ENCODE measurements at places on chromosomes 12 and 14.
A peak's percentile ranks its signal among the peaks of the same experiment; 100 is the strongest.

DNA sequence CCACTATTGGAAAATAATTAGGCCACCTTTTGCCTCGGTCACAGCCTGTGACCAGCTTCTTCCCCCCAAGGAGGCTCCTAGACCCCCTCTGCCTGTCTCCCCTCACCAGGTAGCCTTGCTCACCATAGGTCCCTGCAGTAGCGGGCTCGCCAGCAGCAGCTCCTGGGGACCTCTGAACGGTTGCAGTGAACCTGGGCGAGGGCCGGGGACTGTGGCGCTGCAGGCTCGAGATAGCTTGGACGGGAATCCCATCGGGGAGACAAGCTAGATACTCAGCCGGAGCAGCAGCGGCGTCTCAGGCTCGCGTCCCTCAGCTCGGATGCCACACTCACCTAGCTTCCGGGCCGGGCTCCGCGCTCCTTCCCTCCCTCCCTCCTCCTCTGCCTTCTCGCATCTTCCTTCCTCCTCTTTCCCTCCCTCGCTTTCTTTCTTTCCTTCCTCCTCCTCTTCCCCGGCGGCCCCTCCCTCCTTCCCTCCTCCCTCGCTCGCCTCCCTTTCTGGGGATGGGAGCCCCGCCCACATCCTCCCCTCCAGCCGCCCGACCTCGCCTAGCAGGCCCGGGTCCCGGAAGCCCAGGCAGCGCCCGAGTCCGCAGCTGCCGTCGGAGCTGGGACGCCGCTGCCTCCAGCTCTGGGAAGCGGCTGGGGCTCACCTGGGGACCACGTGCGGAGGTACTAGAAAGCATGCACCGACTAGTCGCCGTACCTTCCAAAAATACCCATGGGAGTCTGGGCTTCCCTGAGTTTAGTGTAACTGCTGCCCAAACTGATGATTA is at the start of gene BMP4:
Gene BMP4 (minus strand): TSS at position 399 of the 775 bp plus-strand sequence. CDS start 4,603 bp downstream, outside the sequence.
- peak; percentile 64 for DNase-seq

GRCh38 chr12:19263672-19264071 is 134.1 kb downstream of the PLEKHA5 start:
- DNase-seq = no peak

DNA sequence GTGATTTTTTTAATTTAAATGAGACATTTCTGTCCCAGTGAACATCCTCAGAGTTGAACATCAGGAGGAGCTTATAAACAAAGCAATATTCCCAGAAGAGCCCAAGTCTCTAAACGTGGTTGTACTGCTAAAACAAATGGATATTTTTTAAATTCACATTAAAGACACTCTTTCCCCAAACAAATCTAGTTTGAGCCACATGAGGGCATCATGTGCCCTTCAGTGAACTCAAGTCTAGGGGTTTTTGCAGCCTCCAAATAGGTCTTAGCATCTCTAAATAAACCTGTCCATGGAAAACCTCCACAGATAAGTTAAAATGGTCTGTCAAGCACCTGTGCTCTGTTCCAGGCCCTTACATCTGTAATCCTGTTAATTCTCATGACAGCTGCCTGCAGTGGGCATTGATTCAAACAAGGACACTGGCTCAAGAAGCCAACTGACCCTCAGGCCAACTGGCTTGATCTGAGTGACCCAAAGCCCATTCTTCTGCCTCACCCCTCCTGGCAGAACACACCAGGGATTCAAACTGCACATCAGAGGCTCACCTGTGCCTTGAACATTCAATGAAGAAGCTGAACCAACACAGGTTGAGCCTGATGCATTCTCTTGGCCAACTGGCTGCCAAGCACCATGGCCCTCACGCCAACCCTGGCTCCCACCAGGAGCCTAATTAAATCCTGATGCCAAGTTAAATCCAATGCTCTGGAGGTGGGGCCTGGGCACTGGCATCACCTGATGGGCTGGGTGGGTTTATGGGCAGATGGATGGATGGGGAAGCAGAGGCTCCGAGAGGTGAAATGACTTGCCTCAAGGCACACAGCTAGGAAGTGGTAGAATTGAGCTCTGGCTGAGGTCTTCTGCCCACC is 8.6 kb downstream of the ISCU start:
- DNase-seq = no peak

- no peak for DNase-seq
Observed at GRCh38 chr14:64387232-64387781, 846 bp upstream of the MTHFD1 start.

DNA sequence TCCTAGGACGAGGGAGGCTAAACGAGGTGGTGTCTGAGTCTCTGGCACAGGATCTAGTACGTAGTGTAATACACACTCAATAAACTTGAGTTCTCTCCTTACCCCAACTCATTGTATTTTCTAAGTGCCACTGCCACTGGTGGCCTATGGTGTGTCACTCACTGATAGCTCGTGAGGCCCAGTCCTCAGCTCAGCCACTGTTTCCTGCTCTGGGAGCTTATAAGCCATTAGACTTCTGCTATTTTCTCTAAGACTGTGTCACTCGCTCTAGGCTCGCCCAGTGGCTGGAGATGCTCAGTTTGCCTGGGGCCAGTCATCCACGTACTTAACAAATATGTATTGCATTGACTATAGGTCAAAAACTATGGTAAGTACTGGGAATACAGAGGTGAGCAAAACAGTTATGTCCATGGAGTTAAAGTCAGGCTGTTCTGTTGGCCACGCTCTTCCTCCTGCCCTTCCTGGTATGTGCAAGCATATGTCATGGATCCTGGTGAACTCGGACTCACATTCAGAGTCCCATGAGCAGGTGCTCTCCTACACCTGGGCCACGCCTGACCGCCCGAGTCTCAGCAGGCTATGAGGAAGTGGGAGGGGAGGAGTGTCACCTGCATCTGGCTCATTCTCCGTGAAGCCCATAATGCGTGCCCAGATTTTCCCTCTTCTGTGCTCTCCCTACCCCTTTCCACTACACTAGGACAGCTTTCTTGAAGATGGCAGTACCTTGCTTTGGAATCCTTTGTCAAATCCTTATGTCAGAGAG is 41.6 kb downstream of the DEGS2 start:
- DNase-seq = no peak

DNA sequence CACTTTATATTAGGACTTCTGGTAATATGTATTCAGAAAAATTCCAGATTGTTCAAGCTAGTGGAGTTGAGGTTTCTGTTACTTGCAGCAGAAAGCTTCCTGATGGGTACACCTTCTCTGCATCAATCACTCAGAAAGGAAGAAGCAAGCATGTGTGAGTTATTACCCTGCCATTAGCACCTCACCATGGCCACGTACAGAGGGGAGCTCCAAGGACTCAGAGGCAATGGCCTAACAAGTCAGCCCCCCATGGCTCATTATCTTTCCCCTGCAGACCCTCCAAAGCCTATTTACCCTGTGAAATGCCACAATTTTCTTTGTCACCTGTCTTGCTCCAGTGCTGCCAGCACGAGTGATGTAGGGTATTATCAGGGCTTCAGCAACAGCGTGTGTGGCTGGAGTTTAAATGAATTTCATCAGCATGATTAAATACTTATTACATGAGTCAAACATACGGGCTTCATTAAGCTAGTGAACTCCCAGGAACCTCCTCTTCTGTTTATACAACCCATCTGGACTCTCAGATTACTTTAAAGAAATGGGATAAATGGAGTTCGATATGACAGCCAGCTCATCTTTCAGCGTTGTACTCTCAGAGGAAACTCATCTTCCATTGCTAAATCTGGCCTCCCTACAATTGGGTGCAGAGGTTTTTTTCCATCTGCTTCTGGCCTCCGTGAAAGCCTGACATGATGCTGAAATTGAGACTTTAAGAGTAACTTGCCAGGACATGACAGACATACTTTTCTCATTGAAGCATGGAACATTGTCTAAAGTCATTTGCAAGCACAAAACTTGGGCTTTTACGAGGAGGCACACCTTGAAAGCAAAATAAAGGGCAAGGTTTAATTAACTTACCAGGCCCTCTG is 135.9 kb downstream of the TMEM30B start:
- no peak for DNase-seq

DNA sequence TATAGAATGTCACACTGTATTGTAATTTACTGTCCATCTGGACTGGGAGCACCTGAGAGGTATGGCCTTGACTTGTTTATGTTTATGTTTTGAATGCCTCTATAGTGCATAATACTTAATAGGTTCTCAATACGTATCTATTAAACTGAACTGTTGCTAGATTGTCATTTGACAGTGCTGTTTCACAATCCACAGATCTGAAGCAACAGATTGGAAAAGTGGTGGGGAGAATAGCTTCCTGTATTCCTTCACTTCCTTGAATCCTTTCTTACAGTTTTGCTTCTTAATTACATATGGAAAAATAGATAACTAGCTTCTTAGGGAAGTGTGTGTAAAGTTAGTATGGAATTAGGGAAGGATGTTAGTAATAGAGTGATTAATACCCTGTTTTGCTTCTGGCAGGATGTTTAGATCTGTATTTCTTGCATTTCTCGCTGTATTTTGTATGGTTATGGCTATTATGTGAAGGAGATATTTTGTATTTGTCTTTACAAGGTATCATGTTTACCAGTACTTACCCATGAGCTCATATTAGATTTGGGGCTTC is 4.5 kb downstream of the CNOT2 start:
- no peak for DNase-seq

DNA sequence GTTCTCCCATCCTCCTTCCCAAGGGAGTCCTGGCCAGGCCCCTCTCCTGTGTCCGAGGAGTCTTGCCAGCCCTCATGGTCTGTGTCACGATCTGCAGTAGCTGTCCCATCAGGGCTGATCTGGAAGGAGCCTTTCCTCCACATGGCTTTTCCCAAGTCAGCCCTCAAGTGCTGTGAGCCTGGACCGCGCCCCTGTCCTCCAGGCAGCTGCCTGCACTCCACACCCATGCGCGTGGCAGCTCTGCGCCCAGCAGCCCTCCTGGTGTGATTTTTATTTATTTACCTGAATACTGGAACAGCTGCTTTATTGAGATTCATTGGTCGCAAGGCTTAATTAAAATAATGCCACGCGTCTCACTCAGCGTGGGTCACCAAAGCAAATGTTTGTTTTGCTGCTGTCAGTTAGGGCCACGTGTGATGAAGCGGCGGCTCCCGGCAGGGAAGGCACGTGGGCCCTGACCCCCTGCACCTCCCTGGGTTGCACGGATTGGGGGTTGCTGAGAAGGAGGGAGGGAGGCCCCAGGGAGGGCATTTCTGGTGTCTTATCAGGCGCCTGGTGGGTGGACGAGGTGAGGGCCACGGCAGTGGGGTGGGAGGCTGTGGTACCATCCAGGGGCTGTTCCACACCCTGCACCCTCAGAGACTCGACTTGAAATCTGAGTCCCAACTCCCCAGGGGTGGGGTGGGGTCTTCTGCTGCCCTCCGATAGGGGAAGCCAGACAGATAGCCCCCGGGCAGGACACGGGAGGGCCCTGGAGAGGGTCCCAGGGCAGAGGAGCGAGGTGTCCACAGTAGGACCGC is 206.3 kb upstream of the C14orf180 start:
- no peak for DNase-seq

DNA sequence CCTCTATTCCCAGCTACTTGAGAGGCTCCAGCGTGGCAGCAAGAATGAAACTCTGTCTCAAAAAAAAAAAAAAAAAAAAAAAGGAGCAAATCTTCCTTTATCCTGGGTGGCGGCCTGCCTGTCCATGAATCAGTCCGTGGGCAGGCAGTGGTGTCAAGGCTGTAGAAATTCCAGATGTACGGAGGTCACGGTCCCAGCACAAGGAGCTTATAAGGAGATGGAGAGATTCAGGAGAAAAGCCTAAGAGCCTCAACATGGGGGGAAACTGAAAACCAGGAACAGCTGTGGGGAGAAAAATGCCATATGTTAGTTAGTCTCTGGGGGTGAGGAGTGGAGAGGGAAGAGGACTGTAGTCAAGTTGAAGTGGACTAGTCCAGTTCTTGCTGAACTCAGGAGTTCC is 130.5 kb upstream of the CRY1 start:
- DNase-seq = no peak

- no peak for DNase-seq
Observed at GRCh38 chr12:15763328-15763727, 25.9 kb downstream of the EPS8 start.

GRCh38 chr14:77710364-77710763 is 2.5 kb downstream of the SLIRP start:
- no peak for DNase-seq

DNA sequence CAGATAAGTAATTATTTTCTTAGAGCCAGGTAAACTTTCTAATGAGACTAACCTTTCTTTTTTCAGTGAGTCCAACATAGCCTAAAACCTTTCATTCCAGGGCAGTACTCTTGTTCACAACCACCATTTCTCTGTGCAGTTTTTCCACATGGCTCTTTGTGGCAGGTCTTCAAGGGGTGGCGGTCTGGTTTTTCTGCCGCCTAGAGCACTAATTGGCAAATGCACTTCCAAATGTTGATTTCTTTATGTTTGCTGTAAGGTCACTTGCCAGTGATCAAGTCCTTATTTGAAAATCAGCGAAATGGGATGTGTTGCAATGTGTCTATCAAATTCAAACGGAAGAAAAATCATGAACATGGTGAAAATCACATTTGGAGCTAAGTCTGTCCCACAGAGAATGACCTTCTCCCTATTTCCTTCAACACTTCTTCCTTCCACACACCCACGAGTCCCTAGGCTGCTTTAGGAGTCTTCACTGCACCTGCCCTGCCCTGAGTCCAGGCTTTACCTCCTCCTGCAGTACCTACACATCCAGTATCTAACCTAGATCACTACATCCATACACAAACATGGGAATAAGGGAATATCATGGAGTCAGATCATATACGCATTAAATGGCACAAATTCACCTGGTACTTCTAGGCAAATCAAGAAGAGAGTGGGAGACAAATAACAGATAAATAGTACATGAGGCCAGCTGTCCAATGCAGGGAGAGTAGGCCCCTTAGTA is 1.9 kb downstream of the SRGAP1 start:
- DNase-seq = no peak

DNA sequence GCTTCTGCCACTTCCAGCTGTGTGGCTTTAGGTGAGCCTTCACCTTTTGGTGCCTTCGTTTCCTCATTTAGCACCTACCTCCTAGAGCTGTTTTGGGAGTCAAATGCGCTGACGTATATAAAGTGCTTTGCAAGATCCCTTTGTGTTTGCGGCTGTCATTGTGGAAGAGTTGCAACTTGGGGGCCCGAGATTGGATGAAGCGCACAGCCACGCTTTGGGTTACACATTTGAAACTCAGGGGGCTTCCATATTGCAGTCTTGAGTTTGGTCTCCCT is 636 bp upstream of the ARL6IP4 start:
- DNase-seq = no peak

- no peak for DNase-seq
Observed at GRCh38 chr12:121260091-121260490, 36.4 kb downstream of the CAMKK2 start.

- DNase-seq = no peak
Observed at GRCh38 chr12:91804533-91804932, 341.1 kb downstream of the BTG1 start.

- no peak for DNase-seq
Observed at GRCh38 chr12:64735442-64735841, 23.8 kb downstream of the GNS start.

GRCh38 chr14:36940476-36940875 is 231.9 kb downstream of the SLC25A21 start:
- DNase-seq = no peak

Measured in HuH-7.5 (cell line).